NCI-H524 treated with DMSO at 0.1 percent for 48 hours (cell line): ENCODE measurements at places on chromosomes 7 and 10.

GRCh38 chr10:31064348-31064747 is 32.7 kb upstream of the ZNF438 start:
- DNase-seq = no peak

- no peak for DNase-seq
Observed at GRCh38 chr7:98178762-98179490, 32.3 kb upstream of the BHLHA15 start.

- DNase-seq = no peak
Observed at GRCh38 chr7:98641646-98642500, 24.8 kb downstream of the NPTX2 start.

- no peak for DNase-seq
Observed at GRCh38 chr10:80371467-80371866, 14.9 kb downstream of the DYDC2 start.

DNA sequence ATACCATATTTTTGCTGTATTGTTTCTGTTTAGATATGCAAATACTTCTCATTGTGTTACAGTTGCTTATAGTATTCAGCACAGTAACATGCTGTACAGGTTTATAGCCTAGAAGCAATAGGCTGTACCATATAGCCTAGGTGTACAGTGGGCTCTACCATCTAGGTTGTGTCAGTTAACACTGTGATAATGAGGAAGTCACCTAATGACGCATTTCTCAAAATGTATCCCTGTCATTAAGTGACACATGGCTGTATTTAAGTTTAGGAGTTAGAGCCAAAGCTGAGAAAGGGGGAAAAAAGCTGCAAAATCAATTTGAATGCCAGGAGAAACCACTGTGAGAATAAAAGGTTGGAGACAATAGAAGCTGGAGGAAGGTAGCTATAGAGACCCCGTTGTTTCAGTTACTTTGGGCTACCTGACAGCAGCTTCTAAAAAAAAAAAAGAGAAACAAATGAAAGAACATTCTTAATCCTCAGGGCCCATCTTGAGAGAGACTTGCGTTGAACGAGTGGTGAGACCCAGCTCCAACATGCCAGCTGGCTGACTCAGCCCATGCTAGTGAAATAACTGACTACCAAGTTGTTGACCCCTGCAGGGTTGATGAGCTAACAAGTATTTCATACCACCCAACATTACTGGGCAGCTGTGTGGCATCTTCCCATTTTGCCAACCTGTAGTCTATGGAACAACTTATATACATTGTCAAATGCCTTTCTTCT is 8.7 kb downstream of the STARD3NL start:
- no peak for DNase-seq

DNA sequence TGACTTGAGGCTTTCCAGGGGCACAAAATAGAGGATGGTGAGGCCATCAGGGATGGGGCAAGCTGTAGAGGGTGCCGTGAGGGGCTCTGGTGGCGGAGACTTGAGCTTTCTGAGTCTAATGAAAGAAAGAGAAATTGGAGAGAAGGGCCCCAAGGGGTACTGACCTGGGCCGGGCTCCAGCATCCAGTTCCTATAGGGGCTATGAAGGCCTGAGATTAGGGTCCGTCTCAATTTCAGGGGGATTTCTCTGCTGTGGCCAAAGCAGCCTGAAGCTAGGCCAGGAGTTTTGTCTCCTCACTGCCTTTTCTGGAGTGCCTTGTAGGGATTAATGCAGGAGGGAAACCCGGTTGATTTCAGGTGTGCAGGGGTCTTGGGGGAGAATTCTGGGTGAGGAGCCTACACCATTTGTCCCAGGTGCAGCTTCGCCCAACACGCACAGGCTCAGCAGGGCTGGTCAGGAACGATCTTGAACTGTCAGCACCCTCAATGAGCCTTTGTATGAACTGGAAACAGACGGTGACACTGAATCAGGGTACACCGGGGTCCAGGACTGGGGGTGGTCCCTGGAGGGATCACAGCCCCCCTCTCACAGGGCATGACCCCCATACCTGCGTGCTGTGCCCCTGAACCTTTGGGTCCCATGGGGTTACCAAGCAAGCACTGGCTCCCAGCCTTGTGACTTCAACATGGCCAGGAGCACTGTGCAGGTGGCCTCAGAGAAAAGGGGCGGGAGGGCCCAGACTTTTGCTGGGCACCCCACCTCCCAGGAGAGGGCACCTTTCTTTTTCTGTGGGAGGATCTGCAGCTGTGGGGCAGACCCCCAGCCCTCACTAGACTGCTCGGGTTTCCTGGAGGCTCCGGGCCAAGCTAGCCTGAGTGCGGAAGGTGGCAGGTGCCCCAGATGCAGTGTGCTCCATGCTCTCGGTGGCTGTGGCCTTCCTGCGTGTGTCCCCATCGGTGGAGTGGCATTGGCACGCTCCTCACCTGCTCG is 122.9 kb upstream of the RET start:
- DNase-seq = no peak

DNA sequence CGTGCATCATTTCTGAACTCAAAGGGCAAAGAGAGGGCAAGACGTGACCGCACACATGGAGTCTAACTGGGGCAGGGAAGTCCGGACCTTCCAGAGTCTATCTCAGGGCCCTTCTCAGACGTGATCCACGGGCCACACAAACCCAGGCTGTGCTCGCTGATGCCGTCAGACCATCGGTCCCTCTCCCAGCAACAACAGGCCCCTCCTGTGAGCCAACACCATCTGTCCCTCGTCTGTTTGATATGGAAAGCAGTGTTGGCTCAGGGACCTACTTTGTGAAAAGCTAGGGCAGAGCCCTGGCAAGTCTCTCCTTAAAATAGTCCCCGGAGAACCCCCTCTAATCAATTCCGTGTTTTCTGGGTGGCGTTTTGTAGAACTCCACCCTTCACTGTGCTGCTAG is 208.8 kb downstream of the TCERG1L start:
- DNase-seq = no peak

GRCh38 chr7:142693911-142694310 is 55.4 kb upstream of the PRSS1 start:
- DNase-seq = no peak

DNA sequence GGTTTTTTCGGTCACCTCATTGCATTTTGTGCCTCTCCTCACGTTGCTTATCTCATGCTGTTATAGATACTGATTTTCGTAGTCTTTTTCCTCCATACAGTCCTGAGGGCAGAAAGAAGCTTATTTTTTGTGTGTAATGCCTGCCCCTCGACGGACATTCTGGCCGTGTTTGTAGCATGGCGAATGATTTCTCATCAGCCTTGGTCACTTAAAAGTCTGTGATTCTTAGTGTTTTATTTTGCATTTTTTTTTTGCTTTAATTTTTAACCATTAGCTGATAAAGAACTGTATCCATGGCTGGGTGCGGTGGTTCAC is 469 bp upstream of the NOC3L start:
- DNase-seq = no peak

GRCh38 chr7:99109108-99110051 is 34.5 kb downstream of the SMURF1 start:
- peak; percentile 40 for DNase-seq

- DNase-seq = no peak
Observed at GRCh38 chr10:8840356-8840755, 785.9 kb downstream of the GATA3 start.
